Activated T-cell treated with anti-CD3 and anti-CD28 coated beads, Interleukin-2, amount 50 U/mL, for 72 hours (primary cell): ENCODE measurements at places on chromosomes 2 and 18.

- DNase-seq, result no peak
Measured at GRCh38 chr18:58596265-58596681, 32.6 kb downstream of the ALPK2 start.

- no peak for DNase-seq
Measured at GRCh38 chr2:236582968-236583367, 13.3 kb downstream of the ACKR3 start.

- DNase-seq, result no peak
Measured at GRCh38 chr2:201466050-201466675, 14.6 kb downstream of the STRADB start.

- DNase-seq, result no peak
Measured at GRCh38 chr18:41266616-41267015, 688.4 kb upstream of the PIK3C3 start.

DNA sequence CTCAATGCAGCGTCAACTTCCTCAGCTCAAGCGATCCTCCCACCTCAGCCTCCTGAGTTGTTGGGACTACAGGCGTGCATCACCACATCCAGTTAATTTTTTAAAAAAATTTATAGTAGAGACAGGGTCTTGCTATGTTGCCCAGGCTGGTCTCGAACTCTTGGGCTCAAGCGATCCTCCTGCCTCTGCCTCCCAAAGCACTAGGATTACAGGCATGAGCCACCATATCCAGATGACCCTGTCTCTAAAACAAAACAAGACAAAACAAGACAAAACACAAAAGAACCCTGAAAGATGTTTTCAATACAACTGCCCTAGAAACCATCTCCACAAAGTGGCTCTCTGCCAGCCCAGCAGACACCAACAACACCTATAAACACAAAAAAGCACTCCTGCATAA, 31.4 kb downstream of the ANKRD29 start:
- DNase-seq, result no peak

GRCh38 chr2:30366199-30366691, 80.8 kb upstream of the LCLAT1 start:
- DNase-seq, result peak; percentile 61

DNA sequence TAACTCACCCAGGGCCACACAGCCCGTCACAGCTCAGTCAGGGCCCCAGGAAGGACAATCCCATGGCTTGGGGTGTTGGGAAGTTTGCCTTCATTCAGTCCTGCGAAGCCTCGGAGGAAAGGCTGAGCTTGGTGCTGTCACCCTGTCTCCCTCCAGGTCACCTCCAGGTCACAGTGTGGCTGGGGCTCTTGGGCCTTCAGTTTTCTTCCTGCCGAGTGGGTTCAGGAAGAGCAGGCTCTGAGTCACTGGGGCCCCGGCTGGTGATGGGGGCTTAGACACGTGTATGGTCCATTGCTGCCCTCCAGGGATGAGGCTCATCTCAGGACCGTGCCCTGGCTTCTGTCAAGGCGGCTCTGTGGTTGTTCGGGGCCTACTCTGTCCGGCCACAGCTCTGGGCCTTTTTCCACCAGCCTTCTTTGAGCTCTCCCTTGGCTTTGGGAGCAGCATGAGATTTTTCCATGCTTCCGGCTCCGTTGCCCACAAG, 118.6 kb downstream of the INHBB start:
- DNase-seq, result no peak

GRCh38 chr2:62431512-62431911, 74.5 kb downstream of the TMEM17 start:
- no peak for DNase-seq

- no peak for DNase-seq
Measured at GRCh38 chr2:37300146-37300545, 24.5 kb downstream of the PRKD3 start.

GRCh38 chr2:241490825-241491506, 17.4 kb downstream of the STK25 start:
- DNase-seq, result no peak

- no peak for DNase-seq
Measured at GRCh38 chr18:77119851-77120491, 12.6 kb downstream of the MBP start.

GRCh38 chr18:36441426-36442240, 144.1 kb downstream of the FHOD3 start:
- no peak for DNase-seq

DNA sequence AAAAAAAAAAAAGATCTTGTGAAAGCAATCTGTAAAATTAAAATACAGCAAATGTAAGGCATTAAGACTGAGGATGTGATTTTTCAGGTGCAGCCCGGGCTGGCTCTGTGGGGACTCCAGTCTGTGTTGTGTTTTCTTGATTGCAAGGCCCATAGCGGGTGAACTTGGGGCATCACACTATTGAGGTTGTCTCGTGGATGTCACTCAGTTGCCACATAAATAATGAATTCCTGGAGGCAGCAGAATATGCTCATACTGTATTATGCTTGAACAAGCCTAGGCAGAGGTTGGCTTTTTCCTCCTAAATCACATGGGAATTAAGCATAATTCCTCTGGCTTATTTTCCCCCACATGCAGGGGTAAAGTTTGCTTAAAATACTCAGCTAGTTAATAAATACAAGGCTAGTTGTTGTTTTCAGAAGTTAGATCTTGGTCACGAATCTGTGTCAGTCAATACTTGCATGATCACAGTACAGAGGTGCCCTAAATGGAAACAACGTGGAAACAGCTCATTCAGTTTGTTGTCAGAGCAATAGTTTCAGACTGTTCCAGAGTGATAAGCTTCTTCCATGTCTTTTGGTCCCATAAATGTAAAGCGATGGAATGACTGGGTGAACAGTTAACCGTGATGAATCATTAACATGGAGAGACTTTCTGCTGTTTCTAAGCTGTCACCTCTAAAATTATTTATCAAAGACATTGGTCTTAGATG, 16.4 kb downstream of the GEMIN6 start:
- no peak for DNase-seq

DNA sequence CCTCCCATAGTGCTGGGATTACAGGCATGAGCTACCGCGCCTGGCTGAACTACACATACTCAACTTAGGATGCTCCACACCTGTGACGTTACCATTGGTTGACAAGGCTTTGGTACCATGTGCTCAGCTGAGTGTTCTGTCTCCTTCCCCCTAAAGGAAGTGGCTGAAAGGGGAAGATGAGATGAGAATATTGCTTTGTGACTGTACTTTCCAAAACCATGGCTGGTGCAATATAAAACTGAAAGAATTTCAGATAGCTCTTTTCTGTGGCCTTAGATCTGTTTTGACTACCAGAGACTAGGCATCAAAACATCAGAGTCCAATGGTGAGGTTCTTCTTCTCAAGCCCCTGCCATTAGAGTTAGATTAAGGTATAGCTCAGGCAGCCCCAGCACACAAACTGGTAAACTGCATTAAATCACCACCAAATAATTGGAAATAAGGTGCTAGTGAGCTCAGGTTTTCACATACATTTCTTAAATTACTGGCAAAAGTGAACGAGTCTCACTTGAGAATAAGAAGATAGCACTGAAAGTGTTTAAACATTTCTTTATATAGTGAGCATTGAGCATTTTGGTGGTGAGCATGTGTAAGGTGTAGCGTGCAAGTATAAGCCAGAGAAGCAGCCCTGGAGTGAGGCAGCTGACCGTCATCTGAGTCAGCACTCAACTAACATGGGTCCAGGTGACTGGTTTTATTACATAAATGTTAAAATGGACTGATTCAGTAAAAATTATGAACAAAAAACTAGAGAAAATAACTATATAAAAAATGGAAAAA, 113.5 kb upstream of the FZD5 start:
- DNase-seq, result no peak

DNA sequence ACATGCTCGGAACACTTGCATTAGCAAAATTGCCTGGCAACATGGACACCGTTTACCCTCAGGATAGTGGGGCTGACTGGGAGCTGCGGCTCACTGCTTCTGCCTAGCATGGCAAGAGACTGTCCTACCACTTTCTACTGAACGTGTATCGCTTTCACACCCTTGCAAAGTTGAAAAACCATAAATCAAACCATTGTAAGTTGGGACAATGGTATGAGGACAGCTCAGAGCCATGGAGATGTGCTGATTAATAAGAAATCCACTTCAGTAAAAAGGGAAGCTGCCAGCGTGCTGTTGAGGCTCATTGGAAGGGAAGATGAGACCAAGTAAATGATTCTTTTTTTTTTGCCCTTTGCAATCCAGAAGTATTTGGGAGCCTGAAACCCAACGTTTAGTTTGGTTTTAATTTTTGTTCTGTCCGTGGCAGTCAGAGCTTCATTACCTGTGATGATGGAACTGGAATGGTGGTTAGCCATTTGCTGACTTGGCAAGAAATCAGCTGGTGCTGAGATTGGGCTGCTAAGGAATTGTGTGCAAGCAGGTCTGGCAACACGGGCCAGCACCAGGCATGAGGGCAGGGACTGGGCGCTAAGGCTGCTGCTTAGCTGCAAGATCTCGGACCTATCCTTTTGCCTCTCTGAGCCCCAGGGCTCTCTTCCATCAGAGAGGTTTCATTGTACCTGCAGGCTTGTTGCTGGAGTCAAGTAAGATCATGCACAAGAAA, 75.5 kb upstream of the HS6ST1 start:
- DNase-seq, result no peak
